Right atrium auricular region (tissue), 2 donors: ENCODE measurements at places on chromosomes 5 and 9. TPM values are rescaled to one million over a fixed set of nuclear protein-coding genes. Genes with fewer than 3 reads are reported as not detected.

Gene SPARC
- total RNA-seq: 567 TPM

DNA sequence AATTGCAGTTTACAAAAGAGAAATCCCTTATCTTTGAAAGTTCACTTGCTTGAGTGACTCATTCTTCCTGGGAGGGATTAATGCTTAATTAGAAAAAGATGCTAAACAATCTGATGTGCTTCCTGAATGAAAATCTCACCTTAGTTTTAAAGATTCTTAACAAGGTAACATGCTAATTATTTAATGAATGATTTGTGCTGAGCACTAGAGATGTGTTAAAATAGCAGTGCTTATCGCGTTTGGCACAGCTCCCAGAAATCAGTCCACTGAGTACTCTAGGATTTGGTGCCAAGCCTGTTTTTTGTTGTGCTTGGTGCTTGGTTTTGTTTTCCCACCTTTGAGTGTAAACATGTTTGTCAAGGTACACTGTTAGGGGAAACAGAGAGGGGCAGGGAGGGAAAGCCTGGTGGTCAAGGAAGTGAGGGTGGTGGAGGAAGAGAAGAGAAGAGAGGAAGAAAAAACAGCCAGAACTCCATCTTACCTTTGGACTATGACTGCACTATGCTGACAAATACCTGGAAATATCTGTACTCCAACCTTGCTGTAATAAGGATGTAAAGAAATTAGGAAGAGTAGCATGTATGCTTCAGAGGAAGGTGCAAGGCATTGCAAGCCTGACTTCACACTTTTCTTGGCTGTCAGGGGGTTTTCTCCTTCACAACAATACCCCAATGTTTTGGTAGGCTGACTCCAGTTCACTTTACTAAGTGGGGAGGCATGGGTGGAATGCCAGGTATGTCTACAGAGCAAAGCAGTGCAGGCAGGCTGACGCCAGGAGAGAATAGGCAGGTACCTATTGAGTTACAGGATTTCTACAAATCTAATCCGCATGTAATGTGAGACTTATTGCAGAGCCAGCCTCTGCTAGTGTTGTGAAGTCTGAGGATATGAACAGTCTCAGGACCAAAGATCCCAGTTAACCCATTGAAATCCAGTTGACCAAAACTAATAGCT is 157.2 kb upstream of the ISL1 start:
- no peak for DNase-seq

Gene FLT4
- total RNA-seq: 2.0 TPM

Gene CNTNAP3
- 18.9 TPM for total RNA-seq

Gene ENTPD2
- 0.67 TPM for total RNA-seq

- no peak for DNase-seq
Observed at GRCh38 chr9:92664394-92665152, 5.4 kb downstream of the IPPK start.

Gene AMACR
- total RNA-seq: 12.6 TPM

Gene FOXD4L5
- total RNA-seq: not detected

- no peak for DNase-seq
Observed at GRCh38 chr5:64519263-64519662, 13.4 kb downstream of the RGS7BP start.

Gene PLPP7
- total RNA-seq: 124 TPM

Gene DNAH5
- not detected for total RNA-seq

Gene RNF183
- not detected for total RNA-seq

Gene PHYHD1
- total RNA-seq: 21.3 TPM

DNA sequence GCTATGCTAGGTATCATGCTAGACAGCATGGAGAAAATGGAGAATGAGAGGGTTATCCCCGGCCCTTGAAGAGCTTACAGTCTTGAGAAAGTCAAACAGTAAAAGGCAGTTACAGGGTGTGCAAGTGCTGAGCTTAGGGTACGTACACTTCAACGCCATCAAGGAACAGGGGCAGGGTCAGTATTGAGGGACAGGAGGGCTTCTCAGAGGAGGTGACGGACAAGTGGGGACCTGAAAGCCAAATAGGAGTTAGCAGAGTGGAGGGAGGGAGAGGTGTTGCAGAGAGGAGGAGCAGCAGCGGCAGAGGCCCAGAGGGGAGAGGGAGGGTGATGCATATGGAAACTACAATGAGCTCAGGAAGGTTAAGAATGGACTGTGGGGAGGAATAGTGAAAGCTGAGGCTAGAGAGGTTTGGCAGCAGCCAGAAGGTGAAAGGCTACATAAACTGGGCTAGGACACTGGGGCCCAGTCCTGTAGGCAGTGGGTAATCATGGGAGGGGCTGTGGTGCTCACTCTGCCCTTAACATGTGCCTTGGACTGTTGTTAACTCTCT is 88.0 kb downstream of the NRG2 start:
- DNase-seq: no peak

GRCh38 chr5:74201334-74202081 is 439.0 kb downstream of the ENC1 start:
- no peak for DNase-seq

DNA sequence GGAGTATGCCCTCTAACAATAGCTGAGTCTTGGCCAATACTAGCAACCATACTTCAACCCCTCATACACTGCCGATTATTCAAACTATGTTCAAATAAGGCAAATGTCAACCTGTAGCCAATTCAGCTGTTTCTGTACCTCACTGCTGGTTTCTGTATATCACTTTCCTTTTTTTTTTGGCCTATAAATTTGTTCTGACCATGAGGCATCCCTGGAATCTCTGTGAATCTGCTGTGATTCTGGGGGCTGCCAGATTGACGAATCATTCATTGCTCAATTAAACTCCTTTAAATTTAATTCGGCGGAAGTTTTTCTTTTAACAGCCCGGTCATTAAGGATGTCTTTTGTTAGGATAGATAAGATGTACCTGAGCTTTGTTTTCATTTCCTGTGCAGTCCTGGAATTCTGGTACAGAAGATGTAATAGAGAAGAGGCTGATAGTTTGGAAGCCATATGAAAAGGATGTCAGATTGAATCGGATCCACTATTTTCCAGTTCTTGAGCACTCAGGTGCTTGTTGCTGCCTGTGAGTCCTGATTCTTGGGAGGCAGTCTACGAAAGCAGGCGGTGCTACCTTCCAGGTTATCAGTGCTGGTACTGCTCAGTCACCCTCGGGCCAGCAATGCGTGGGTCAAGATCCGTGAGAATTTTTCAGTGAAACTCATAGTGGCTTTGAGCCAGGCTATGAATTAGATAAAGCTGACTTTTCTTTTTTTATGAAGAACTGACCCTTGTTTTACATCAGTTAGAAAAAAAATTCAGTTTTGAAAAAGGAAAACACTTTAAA is 106.2 kb upstream of the TUT7 start:
- no peak for DNase-seq

Gene GPR150
- not detected for total RNA-seq

DNA sequence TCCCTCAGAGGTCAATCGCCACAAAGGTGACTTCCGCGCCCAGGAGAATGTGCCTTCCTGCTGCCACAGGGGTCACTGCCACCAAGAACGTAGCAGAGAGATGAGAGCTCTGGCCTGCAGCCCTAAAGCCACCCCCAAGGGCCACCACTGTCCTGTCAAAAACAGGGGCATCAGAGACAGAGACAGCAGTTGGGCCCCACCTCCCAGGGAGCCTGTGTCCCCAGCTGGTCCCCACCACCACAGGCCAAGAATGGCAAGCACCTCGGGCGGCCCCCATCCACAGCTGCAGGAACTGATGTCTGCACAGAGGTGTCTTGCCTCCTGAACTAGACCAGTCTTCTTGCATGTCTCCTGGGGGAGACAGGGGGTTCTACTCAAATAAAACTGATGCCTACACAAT is 5.8 kb downstream of the SPATA31E1 start:
- no peak for DNase-seq

GRCh38 chr9:132125944-132126679 is 35.7 kb upstream of the NTNG2 start:
- DNase-seq: no peak

- DNase-seq: no peak
Observed at GRCh38 chr9:118367383-118367782, 663.2 kb downstream of the TLR4 start.

Gene PCDHB3
- 0.63 TPM for total RNA-seq

Gene OTULINL
- 2.1 TPM for total RNA-seq

GRCh38 chr5:170288151-170288550 is 9.4 kb downstream of the LCP2 start:
- no peak for DNase-seq

GRCh38 chr5:160539431-160539830 is 117.8 kb downstream of the PTTG1 start:
- DNase-seq: no peak

- no peak for DNase-seq
Observed at GRCh38 chr5:139705191-139705590, 57.0 kb downstream of the CXXC5 start.

- DNase-seq: no peak
Observed at GRCh38 chr5:161507591-161507990, 38.9 kb downstream of the GABRB2 start.

DNA sequence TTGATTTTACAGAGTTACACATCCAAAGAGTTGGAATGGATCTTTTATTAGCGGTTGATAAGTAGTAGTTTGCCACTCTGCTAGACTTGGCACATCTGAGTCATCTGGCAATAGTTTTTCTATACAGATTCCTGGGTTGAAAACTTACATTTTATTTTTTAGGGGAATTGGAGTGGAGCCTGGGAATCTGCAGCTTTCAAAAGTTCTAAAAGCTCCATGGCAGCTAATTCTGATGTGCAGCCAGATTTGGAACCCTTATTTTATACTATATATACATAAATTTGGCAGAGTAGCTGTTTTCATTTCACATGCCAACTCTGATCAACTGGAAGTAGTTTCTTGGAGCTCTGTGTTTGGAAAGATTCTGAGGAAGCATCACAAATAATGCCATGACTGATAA is 715.5 kb downstream of the TLR4 start:
- no peak for DNase-seq

Gene PCDHGA6
- 5.3 TPM for total RNA-seq

DNA sequence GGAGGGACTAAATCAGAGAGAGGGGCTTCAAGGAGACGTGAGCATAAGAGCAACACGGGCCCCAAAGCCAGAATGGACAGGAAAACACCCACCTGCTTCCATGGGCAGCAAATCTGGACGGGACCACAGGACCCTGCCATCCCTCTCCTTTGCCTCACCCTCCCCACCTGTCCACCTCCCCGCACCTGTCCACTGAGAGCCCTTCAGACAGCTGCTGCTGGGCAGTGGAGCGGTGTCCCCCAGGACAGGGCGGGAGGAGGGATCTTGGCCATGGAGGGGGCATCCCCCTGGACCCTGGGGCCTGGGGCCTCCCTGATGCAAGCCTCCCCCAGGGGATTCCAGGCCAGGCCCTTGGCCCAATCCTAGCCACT is 2.6 kb downstream of the CCDC183 start:
- DNase-seq: no peak

DNA sequence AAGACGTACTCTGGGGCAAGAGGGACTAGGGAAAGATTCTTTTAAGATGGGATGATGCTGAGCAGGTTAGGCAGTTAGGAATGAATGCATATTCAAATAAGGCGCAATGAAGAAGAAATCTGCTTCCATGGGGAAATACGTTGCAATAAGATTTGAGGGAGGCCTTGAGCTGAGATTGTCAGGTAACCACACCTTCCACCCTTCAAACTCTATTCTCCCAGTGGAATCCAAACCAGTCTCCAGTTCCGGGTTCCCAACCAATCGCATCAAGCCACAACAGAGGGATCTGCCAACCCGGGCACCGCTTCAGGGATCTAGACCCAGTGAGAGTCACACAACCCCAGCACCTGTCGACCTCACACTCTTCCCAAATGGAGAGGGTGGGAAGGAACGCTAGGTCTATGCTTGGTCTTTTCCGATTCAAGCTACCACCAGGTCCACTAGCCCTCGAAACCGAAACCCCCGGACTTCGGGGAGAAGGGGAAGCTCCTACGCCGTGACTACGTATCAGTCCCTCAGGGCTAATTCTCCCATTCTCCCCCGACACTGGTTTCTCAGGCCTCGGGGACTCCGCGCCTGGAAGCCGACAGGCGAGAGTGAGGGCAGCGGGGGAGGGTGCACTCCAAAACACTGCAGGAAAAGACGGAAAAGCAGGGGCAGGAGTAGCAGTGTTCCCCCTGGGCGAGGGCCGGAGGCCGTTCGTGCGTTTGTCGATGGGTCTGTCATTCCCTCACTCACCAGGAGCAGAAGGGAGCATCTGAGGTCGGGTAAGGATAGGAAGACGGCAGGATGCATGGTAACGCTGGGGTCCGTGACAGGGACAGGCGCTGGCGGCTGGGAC is 534 bp downstream of the ERP44 start:
- no peak for DNase-seq

DNA sequence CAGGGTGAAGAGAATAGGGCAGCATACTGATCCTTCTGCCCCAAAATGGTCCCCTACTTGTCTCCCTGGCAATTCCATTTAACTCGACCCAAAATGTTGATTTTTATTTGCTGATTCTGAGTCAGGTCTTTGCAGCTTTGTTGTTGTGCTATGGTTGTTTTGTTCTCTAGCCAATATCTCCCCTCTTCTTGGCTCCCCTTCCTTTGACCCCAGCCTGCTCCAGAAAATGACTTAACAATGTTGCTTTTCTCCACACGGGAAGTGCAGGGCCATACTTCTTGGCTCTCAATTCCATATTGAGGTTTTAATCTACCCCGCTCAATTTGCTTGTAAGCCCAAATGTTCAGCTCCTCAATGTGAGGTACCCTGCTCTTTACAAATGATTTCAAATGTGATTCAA is 330.0 kb downstream of the RASEF start:
- DNase-seq: no peak

DNA sequence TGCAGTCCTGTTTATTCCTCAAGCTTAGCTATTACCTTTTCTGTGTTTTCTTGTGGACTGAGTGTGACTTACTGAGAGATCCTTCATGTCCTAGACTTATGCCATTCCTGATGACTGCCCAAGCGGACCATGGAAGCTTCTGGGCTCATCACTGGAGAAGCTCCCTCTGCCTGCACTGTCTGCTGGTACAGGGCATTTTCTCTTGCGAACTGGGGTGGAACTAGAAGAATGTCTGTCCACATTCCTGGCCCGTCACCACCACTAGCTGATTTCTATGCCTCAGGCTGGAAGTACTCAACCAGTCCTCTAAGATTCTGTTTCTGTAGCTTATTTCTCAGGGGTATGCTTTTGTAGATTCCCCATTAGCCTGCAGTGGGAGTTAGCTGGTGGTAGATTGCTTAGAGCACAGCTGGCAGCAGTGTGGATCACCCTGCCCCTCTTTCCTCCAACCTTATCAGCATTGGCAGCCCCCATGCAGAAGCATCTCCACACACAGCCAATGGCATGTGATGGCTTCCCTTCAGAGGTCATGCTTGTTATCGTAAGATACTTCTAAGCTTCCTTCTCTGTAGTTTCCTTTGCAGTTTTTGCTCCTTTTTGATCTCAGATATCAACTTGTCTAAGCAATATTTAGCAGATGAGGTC is 12.4 kb downstream of the SLC36A1 start:
- no peak for DNase-seq
